ENCODE measurements at places on chromosomes 11 and 22. TPM values are rescaled to one million over a fixed set of nuclear protein-coding genes. Genes with fewer than 3 reads are reported as not detected.

The MMP8 gene
- total RNA-seq, result under 0.01 TPM

The TREH gene
- not detected for total RNA-seq

The MMP1 gene
- 861 TPM for total RNA-seq

The BATF2 gene
- 1.8 TPM for total RNA-seq

The SLC22A9 gene
- total RNA-seq, result not detected

The MUC5B gene
- not detected for total RNA-seq

The MUC5AC gene
- not detected for total RNA-seq

The LGR4 gene
- total RNA-seq, result 8.6 TPM

The AP5B1 gene
- 11.0 TPM for total RNA-seq

The PRR5 gene
- 11.4 TPM for total RNA-seq

The SEZ6L gene
- total RNA-seq, result not detected

The UBQLNL gene
- total RNA-seq, result 0.13 TPM

The DENND6B gene
- 2.2 TPM for total RNA-seq

The PLEKHB1 gene
- 0.26 TPM for total RNA-seq

The MPPED2 gene
- 0.13 TPM for total RNA-seq

The PAMR1 gene
- total RNA-seq, result 22.2 TPM

The KCNK4 gene
- not detected for total RNA-seq

The RIC3 gene
- total RNA-seq, result not detected

The CHRM4 gene
- 0.39 TPM for total RNA-seq

All from epithelial cell of alveolus of lung (primary cell).